ENCODE measurements at places on chromosomes 5 and 9. TPM values are rescaled to one million over a fixed set of nuclear protein-coding genes. Genes with fewer than 3 reads are reported as not detected.

- no peak for DNase-seq
These were observed 2.3 kb downstream of the GRIN1 start for GRCh38 chr9:137141050-137141810.

GGTA1 gene
- total RNA-seq: 16.0 TPM

MEF2C gene
- 97.3 TPM for total RNA-seq

IL13 gene
- total RNA-seq: not detected

- no peak for DNase-seq
These were observed 10.3 kb upstream of the ANKHD1 start for GRCh38 chr5:140391312-140391711.

SHROOM1 gene
- total RNA-seq: 33.3 TPM

DNA sequence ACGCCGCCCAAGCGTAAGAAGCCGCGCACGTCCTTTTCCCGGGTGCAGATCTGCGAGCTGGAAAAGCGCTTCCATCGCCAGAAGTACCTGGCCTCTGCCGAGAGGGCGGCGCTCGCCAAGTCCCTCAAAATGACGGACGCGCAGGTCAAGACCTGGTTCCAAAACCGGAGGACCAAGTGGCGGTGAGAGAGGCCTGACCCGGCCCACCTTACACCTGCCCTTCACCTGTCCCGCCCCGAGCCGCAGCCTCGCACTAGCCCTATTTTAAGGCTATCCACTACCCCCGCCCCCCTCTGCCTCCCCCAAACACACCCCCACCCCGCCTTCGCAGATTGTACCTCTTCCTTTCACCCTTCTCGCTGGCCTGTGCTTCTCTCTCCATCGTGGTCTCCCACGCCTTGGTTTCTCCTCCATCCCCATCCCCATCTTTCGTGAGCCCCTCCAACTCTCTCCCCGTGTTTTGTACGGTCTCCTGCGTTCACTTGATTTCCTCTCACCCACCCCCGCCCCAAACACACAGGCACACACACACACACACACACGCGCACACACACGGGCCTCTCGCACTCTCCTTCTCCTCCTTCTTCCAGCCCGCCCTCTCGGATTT is 1.3 kb downstream of the TLX3 start:
- DNase-seq: no peak

DNA sequence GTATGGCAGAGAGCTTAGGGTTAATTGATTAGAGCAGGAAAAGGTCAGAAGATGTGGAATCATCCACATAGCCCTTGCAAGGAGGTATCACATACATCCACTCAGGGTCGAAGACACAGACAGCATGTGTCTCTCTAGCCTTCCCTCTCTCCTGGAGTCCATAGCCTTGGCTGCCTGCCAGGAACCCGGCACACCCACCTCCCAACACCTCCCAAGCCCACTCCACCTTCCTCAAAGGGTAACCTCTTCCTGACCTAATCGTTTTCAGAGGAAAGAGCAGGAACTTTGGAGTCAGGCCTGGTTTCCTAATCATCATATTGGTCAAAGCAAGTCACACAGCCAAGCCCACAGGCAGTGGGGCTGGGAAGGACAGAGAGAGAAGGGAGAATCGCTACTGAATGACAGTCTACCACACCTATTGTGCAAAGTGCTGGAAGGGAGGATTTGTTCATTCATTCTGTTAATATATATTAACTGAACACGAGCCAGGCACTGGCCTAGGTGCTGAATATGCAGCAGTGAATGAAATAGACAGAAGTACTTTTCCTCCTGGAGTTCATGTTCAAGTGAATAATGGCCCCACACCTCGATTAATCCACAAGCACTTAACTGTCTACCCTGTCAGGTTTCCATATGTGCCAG is 107.8 kb downstream of the KCNIP1 start:
- DNase-seq: no peak

DNA sequence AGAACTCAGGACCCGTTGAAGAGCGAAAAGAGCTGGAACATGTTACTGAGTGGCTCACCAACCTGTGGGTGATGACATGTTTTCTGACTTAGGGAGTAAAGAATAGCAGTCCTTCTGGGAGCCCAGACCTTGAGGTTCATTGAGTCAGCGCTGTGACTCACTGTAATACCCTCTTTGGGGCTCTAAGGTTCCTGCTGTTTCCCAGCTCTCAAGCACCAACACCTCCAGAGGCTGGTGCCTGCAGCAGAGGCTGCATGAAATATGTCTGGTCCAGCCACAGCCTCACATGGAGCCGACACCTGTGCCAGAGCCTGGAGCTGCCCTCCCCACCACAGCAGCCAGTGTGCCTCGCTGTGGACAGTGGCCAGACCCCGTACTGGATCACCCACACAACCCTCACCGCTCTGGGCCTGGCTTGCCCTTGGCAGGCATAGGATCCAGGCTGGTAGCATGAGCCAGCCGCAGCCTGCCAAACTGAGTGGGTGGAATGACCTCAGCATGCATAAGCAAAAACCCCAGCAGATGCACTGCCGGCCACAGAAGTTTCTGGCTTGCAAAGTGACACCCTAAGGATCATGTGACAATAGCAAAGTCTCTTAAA is 143.5 kb upstream of the MRPS30 start:
- no peak for DNase-seq

ISOC1 gene
- 20.1 TPM for total RNA-seq

WNK2 gene
- 6.6 TPM for total RNA-seq

FOXD4 gene
- 0.45 TPM for total RNA-seq

CENPH gene
- total RNA-seq: 2.5 TPM

DNA sequence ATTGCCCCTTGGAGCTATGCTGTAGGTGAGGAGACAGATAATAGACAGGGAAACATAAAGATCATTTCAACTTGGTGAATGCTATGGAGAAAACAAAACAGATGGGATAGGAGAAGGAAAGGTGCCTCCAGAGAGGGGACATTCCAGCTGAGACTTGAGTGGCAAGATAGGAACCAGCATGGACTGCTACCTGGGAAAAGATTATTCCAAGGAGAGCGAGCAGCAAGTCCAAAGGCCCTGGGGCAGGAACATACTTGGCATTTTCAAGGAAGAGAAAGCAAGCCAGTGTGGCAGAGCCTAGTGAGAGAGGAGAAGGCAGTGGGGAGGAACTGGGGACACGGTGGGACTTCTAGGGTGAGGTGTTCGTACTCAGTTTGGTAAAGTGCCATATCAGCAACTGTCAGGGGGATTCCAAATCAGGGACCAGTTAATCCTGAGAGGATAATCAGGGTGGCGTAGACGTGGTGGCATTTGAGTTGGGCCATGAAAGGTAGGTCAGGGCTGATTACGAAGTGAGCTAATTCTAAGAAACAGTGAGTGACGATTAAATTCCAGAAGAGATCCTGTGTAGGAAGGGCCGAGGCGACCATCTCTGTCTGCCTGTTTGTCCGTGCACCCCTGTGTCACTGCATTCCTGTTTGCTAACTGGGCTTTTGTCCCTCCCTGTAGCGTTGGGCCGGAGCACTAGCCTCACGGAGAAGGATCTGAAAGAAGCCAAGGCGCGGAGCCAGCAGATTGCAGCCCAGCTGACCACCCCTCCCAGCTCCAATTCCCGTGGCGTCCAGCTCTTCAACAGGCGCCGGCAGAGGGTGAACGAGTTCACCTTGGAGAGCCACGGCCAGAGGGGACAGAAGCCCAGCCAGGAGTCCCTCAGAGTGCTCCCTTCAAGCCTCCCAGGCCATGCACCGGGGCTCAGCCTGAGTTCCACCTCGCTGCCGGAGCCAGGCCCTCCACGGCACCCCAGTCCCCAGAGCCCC is 7.1 kb downstream of the SYNPO start:
- peak; percentile 82 for DNase-seq

DNA sequence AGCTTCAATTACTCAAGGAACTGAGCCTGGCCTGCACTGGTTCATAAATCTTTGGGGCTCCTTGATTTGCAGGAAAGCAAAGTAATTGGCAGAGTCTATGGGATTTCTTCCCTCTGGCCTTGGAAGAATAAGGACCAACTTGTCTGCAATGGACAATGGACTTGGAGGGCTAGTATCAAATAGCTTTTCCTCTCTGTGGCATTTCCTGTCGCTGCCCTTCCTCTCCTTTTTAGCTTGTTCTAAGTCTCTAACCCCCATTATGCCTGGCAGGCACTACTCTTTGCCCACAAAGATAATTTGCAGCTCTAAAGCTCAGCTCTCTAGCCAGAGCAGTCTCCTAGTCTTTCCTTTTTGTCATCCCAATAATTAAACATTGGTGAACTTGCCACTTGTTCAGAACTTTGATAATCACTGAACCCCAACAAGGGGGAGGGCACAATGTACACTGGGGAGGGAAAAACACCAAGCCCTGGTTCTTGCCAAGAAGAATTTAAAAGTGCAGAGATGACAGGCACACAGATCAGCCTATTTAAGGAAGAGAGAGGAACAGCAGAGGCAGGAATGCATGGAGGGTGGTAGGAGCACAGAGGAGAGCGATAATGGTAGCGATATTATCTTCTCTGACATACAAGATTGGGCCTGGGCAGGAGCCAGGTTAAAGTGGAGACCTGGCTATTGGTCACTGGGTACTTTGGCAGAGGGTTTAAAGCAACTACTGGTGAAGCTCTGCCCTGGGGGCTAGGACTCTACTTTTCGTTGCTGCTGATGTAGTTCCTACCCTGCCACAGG is 38.5 kb downstream of the FAM219A start:
- DNase-seq: no peak

GRCh38 chr5:162360373-162360931 is 292.9 kb downstream of the GABRG2 start:
- DNase-seq: no peak

DNA sequence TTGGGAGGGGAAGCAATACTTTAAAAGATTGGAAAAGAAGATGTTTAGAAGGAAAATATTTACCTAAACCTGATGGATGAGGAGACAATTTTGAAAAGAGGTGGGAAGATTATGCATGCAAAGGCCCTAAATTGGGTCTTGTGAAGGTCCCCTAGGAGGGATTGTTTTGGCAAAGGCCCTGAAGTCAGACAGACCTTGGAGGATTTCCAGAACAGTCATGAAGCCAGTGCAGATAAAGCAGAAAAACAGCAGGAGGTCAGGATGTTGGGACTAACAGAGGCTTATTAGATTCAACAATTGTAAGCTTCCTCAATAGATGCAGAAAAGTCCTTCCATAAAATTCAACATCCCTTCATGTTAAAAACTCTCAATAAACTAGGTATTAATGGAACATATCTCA is 361.0 kb upstream of the CDH6 start:
- DNase-seq: no peak

ERCC6L2 gene
- total RNA-seq: 63.7 TPM

LYRM7 gene
- total RNA-seq: 14.2 TPM

GRCh38 chr5:134509308-134510040 is 16.0 kb upstream of the JADE2 start:
- DNase-seq: no peak

GRCh38 chr5:45440466-45440865 is 255.7 kb downstream of the HCN1 start:
- no peak for DNase-seq

C9orf153 gene
- total RNA-seq: 0.98 TPM

DNA sequence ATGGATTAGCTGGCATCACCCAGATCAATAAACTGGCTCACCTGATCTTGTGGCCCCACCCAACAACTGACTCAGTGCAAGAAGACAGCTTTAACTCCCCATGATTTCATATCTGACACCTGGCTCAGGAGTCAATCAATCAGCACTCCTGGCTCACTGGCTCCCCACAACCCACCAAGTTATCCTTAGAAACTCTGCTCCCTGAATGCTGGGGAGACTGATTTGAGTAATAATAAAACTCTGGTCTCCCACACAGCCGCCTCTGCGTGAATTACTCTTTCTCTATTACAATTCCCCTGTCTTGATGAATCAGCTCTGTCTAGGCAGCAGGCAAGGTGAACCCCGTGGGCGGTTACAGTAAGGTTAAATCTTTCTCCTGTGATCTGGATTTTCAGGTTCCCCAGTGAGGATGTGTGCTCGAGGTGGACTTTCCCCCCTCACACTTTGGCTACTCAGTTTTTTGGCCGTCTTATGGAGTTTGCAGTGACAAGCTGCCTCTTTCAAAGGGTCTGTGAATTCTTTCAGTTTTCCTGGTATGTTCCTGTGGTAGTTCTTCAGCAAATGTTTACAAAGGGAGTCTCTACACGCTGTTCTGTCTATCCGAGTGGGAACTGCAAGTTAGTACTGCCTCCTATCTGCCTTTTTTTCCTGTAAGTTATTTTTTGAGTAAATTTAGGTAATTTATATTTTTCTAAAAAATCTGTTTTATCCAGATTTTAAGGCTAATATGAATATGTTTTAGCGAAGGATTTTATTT is 500.2 kb upstream of the NUDT12 start:
- DNase-seq: no peak

GDA gene
- total RNA-seq: 2.4 TPM

PCDHB10 gene
- 5.3 TPM for total RNA-seq

PDE6A gene
- total RNA-seq: not detected

TRPM3 gene
- total RNA-seq: 26.1 TPM

QRFP gene
- total RNA-seq: not detected

DNA sequence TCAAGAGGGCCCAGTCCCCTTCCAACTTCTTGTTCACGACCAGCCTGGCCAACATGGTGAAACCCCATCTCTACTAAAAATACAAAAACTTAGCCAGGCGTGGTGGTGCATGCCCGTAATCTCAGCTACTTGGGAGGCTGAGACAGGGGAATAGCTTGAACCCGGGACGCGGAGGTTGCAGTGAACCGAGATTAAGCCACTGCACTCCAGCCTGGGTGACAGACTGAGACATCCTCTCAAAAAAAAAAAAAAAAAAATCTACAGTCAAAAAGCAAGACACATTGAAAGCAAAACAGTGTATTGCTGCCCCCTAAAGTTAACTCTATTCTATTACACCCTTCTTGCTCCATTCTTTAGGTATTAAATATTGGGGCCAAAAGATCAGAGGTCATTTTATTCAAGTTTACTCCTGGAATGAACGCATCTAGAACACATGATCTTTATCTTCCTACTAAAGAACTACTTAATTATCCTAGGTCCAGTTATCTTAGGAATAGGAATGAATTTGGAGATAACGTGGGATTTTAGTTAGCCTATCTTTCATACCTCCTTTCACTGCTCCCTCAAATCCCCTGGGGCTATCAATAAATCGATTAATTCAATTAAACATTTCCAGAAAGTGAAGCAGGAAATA is 2.4 kb downstream of the ATG12 start:
- DNase-seq: no peak

- DNase-seq: no peak
These were observed 54.1 kb downstream of the ERMP1 start for GRCh38 chr9:5778805-5779204.

DTWD2 gene
- total RNA-seq: 6.9 TPM

GRCh38 chr9:15069106-15069505 is 158.9 kb upstream of the FREM1 start:
- no peak for DNase-seq

GRCh38 chr5:153390569-153390968 is 99.9 kb upstream of the GRIA1 start:
- no peak for DNase-seq

GRCh38 chr5:132420706-132421272 is 51.3 kb downstream of the SLC22A5 start:
- no peak for DNase-seq

SPATA31E1 gene
- total RNA-seq: not detected
